ENCODE measurements at places on chromosomes 7 and 10.

GRCh38 chr7:112714917-112715316 lies 75.3 kb downstream of the TMEM168 start:
- no peak for DNase-seq

DNA sequence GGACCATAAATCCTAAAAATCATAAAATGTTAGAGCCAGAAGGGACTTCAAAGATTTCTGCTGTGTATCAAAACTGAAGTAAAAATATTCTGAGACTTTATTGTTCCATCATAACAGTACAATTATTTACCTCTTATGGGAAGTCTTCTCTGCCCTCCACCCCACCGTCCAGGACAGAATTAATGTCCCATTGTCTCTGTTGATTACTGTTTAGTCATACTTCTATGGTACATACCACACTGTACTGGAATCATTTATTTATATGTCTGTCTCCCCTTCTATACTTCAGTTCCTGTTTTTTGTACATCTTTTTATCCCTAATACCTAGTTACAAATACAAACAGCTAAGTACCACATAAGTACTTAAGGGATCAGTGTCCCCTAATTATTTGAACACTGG lies 91.4 kb upstream of the CAPZA2 start:
- no peak for DNase-seq

GRCh38 chr7:18844735-18845134 lies 272.7 kb downstream of the TWIST1 start:
- no peak for DNase-seq

- DNase-seq: no peak
These were observed 441.1 kb downstream of the POM121L12 start for GRCh38 chr7:53476566-53476965.

DNA sequence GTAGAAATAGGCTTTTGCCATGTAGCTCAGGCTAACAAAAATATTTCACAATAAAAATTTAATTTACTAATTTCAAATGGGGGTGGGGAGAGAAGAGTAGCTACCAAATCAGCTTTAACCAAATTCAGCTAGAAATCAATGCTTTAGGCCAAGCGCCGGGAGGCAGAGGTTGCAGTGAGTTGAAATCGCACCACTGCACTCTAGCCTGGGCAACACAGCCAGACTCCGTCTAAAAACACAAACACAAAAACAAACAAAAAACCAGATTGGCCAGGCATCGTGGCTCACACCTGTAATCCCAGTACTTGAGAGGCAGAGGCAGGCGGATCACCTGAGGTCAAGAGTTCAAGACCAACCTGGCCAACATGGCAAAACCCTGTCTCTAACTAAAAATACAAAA lies 9.4 kb downstream of the UBE2H start:
- no peak for DNase-seq

- DNase-seq: no peak
These were observed 54.9 kb downstream of the KCNH2 start for GRCh38 chr7:150923196-150923595.

DNA sequence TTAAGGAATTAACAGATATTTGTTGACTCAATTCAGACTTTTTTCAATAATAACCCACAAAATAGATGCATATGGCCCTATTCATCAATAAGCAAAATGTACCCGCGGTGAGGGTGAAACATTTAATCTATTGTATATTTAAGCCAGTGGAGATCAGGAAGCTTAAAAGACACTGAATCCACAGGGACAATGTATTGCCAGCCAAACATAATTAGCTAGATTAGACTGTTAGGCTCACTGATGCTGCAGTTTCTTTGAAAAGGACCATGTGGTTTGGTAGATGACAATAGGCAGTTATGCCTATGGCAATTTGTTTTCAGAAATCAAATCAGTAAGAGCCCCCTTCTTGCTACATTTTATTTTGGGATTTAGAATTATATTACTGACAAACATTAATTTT lies 87.3 kb upstream of the PLXDC2 start:
- no peak for DNase-seq

DNA sequence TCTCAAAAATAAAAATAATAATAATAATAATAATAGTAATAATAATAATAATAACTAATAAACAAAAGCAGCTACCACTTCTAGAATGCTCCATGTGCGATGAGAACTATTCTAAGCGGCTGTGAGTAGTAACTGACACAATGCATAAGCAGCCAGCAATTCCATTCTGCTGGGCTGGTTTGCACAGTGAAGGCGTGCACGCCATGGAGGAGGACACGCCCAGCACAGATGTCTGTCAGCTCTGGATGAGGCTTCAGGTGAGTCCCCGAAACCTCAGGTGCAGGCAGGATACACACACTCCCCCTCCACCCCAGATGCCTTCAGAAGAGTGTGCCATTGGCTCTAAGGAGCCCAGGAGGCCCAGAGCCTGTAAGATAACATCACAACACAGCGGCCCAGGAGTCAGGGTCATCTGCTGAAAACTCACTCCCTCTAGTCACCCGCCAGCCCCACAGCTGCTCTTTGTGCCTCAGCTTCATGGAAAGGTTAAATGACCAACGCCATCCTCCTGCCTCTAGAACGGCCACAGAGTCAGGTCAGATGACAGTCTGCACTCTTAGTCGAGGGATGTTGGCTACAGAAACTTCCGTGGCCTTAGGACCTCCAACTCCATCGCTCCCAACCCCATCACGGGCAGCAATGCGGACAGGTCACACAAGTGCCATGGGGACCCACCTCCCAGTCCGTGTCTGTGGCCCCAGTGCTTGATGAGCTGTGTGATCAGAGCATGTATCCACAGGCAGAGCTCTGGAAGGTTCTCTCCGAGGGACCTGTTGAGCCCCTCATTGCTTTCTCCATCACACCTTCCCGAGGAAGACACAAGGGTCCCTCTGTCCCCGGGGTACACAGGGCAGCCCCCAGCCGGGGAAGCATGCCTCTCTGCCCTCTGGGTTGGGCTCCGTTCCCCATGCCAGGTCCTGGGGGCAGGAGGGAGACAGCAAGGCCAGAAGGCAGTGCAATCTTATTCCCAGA lies 103.9 kb downstream of the CTBP2 start:
- DNase-seq: no peak

GRCh38 chr10:75645704-75646103 lies 214.3 kb downstream of the LRMDA start:
- DNase-seq: no peak

DNA sequence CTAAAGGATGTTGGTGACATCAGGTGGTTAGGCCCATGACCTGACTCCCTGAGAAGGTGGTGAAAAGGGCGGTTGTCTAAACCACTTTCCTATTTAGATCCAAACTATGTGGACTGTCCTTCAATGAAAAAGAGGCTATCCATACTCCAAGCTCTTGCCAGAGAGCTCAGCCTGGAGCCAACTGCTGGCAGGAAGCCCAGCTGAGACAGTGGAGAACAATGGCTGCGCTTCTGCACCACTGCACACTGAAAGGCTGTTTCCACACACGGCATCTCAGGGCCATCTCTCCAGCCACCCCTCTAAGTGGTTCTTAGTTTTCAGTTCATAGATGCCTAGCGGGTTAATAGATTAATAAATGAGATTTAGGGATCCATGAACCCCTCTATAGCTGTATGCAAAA lies 488.8 kb upstream of the ZMIZ1 start:
- no peak for DNase-seq

All from activated CD4-positive, CD25-positive, alpha-beta regulatory T cell treated with anti-CD3 and anti-CD28 coated beads, Interleukin-2, amount 50 U/mL, for 16 hours (primary cell).